ENCODE measurements at places on chromosomes 7 and 10.

- no peak for DNase-seq
Measured at GRCh38 chr10:88471899-88472298, 111.2 kb downstream of the RNLS start.

DNA sequence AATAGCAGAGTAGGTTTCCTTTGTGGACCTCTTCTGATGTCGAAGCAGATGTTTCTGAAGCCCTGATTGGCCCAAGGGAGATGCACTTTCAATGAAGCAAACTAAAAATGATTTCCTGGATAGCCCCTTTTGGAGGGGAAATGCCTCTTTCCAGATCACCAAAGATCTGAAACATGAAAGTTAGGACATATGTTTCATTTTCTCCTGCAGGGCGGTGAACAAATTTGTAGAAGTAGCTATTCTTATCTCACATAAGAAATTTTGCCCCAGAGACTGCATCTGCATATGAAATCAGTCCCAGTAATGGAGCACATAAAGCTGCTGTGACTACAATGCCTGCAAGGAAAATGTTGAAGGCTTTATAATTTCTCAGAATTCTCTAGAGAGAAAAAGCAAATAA is 56.0 kb downstream of the THSD7A start:
- DNase-seq, result no peak

- no peak for DNase-seq
Measured at GRCh38 chr10:84607044-84607443, 278.7 kb downstream of the CCSER2 start.

- no peak for DNase-seq
Measured at GRCh38 chr10:21053953-21054690, 157.0 kb upstream of the NEBL start.

- DNase-seq, result no peak
Measured at GRCh38 chr7:13072014-13072413, 384.6 kb downstream of the ARL4A start.

DNA sequence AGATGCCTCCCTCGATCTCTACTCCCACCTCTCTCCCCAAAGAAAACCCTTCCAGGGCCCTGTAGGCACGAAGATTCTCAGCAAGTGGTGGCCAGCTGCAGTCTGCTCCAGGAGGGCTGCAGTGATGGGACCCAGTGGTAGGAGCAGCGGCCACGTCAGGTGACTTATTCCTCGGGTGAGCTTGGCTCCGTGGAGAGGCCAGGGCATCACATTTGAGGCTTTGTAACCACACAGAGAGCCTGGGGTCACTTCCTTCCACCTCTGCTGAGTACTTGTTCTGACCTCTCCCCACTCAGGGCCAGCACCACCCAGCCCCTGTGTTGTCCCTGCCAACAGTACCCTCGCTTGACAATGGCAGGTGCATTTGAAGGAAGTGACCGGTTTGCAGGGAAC is 17.9 kb upstream of the EN2 start:
- no peak for DNase-seq

DNA sequence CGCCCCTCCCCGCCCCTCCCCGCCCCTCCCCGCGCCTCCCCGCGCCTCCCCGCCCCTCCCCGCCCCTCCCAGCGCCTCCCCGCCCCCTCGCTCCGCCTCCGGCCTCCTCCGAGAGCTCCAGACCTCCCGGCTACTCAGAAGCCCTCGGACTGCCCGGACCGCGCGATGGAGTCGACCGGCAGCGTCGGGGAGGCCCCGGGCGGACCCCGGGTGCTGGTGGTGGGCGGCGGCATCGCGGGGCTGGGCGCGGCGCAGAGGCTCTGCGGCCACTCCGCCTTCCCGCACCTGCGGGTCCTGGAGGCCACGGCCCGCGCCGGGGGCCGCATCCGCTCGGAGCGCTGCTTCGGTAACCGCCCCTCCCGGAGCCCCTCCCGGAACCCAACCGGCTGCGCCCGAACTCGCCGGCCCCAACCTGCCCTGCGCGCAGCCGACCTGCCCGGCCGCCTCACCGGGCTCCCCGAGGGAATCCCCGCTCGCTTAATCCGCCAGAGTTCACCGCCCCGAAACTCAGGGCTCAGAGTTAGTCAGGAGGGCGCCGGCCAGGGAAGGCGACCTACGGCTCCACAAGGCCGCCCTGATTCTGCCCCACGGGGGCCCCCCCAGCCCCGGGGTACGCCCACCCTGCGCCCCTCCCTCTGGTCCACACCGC is at the start of gene PAOX:
Gene PAOX, plus strand, starts transcription at position 111 of the 649 bp plus-strand sequence. Its CDS starts 55 bp downstream, at position 166.
- no peak for DNase-seq

DNA sequence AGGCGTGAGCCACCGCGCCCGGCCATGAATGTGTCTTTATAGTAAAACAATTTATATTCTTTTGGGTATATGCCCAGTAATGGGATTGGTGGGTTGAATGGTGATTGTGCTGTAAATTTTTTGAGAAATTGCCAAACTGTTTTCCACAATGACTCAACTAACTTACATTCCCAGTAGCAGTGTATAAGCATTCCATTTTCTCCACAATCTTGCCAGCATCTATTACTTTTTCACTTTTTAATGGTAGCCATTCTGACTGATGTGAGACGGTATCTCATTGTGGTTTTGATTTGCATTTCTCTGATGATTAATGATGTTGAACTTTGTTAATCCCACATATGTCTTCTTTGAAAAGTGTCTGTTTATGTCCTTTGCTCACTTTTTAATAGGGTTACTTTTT is 1187.9 kb downstream of the XPNPEP1 start:
- DNase-seq, result no peak

DNA sequence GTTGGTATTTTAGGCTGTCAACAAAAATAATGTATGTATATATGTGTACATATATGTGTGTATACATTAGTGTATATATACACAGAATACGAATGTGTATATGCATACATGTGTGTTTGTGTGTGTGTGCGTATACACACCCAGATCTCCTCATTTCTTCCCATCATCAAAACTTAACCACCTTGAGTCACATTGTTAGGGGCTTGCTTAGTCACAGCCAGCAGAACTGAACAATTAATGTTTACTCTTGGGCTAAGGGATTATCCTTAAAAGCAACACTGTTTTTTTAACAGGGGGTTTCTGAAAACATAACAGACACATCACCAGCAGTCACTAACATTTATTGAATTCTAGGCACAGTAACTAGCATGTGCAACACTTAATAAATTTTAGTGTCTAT is 83.0 kb upstream of the ASAH2 start:
- no peak for DNase-seq

- no peak for DNase-seq
Measured at GRCh38 chr10:103837370-103838069, 17.9 kb downstream of the SH3PXD2A start.

DNA sequence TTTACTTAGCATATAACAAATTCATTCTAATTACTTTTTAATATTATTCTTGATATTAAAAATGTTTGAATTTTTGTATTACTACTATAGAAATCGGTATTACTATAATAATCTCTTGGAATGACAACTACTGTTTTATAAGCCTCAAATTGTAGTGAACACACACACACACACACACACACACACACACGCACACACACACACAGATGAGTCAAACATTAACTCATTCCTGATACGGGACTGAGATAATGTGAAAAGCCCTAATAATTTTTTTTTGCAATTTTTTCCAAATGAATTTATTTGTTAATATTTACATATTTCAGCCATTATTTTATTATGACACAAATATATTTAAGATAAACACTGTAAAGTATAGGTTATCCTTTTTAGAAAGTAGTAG is 951.2 kb upstream of the PHF14 start:
- no peak for DNase-seq

- DNase-seq, result no peak
Measured at GRCh38 chr7:521221-522070, 1.8 kb upstream of the PDGFA start.

- DNase-seq, result no peak
Measured at GRCh38 chr10:60950300-60950699, 6.3 kb upstream of the RHOBTB1 start.

DNA sequence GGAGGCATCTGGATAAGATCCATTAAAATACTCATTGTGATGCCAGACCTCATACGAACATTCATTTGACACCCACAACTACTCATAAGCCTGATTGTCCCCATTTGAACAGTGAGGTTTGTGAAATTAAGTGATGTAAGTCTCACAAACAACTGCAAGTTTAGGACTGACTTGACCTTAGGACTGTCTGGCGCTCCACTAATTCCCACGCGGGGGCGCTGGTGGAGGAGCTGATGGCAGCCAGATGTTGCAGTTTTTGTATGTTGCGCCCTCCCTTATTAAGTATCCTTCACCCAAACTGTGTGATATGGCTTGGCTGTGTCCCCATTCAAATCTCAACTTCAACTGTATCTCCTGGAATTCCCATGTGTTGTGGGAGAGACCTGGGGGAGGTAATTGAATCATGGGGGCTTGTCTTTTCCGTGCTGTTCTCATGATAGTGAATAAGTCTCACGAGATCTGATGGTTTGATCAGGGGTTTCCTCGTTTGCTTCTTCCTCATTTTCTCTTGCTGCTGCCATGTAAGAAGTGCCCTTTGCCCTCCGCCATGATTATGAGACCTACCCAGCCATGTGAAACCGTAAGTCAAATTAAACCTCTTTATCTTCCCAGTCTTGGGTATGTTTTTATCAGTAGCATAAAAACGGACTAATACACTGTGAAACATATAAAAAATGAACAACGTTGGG is 20.3 kb upstream of the TIAL1 start:
- DNase-seq, result no peak

DNA sequence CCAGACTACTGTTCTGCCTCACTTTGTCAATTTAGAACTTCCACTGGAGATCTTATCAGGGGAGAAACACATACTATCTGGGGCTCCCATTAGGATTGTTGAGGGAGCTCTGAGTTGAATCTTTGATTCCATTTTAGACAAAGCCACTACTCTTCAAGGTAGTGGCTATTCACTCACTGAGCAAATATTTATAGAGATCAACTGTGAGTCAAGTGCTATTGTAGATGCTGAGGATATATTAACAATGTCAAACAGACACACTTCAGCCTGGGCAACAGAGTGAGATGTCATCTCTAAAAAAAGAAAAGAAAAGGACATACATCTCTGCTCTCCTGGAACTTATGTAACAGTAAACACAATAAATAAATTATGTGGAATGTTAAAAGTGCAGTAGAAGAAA is 315.3 kb downstream of the PTEN start:
- DNase-seq, result no peak

GRCh38 chr10:70981171-70981836 is 92.9 kb upstream of the PCBD1 start:
- no peak for DNase-seq

- no peak for DNase-seq
Measured at GRCh38 chr7:102849079-102849478, 63.7 kb upstream of the LRRC17 start.

Measured in NCI-H524 treated with DMSO at 0.1 percent for 48 hours (cell line).